Type B pancreatic cell (in vitro differentiated cells): ENCODE measurements at places on chromosomes 11 and 22. TPM values are rescaled to one million over a fixed set of nuclear protein-coding genes. Genes with fewer than 3 reads are reported as not detected.

C11orf16 gene
- not detected in 2 replicates for total RNA-seq

C11orf91 gene
- not detected in 2 replicates for total RNA-seq

TMEM135 gene
- 33.9 and 46.4 TPM in 2 replicates for total RNA-seq

MYRF gene
- total RNA-seq: 29.6 and 62.1 TPM in 2 replicates

MMP13 gene
- total RNA-seq: not detected in 2 replicates

C1QTNF5 gene
- 2.0 and 4.0 TPM in 2 replicates for total RNA-seq

MS4A3 gene
- not detected in 2 replicates for total RNA-seq

MUC5AC gene
- total RNA-seq: 0.10 and 1.4 TPM in 2 replicates

B4GALNT4 gene
- total RNA-seq: 95.0 and 185 TPM in 2 replicates

KCNJ11 gene
- 18.6 and 25.4 TPM in 2 replicates for total RNA-seq

IGF2 gene
- 2,350 and 3,865 TPM in 2 replicates for total RNA-seq

IL17REL gene
- 0.10 TPM in 1 of 2 replicates, not detected in the other for total RNA-seq

MTFP1 gene
- total RNA-seq: 16.1 and 20.6 TPM in 2 replicates
